Fibroblast of lung (primary cell): ENCODE measurements at places on chromosomes 12 and 14.

DNA sequence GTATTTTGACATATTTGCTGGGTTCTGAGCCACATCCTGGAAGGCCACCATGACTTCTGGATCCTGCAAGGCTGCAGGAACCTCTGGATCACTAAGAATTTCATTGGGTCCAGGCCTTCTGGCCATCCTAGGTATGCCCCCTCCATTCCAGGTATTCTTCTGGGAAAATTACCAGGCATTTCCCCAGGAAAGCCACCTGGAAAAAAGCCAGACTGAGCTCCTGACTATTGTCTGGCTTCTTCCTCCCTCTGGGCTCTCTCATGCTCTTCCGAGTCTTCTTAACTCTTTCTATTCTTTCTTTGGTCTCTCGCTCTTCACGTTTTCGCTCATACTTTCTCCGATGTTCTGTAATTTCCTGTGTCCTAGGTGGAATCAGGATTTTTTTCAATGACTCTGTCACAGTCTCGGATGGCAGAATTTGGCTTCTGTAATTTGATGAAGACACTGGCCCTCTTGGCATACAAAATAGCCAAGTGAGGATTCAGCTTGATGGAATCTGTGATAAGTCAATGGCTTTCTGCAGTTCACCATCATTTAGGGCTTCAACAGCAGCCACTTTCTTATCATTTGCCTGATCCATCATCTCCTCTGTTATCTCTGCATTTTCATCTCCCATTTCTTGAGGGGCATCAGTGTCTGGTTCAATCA is 42.6 kb downstream of the ATP23 start:
- DNase-seq: no peak

DNA sequence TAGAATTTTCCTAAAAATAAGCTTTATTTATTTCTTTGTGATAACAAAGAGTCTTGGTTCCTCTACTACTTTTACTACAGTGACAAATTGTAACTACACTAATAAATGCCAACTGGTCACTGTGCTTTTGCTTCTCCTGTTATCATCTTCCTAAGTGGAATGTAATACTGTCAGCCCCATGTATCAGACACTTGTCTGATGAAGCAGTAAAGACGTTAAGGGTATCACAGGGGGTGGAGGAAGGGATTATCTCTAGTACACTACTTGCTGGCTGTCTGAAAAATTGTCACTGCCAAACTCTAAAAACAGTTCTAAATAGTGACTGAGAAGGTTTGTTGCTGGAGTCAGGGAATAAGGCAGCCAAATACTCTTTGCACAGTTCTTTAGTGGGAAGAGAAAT is 11.3 kb downstream of the ASB8 start:
- DNase-seq: no peak

DNA sequence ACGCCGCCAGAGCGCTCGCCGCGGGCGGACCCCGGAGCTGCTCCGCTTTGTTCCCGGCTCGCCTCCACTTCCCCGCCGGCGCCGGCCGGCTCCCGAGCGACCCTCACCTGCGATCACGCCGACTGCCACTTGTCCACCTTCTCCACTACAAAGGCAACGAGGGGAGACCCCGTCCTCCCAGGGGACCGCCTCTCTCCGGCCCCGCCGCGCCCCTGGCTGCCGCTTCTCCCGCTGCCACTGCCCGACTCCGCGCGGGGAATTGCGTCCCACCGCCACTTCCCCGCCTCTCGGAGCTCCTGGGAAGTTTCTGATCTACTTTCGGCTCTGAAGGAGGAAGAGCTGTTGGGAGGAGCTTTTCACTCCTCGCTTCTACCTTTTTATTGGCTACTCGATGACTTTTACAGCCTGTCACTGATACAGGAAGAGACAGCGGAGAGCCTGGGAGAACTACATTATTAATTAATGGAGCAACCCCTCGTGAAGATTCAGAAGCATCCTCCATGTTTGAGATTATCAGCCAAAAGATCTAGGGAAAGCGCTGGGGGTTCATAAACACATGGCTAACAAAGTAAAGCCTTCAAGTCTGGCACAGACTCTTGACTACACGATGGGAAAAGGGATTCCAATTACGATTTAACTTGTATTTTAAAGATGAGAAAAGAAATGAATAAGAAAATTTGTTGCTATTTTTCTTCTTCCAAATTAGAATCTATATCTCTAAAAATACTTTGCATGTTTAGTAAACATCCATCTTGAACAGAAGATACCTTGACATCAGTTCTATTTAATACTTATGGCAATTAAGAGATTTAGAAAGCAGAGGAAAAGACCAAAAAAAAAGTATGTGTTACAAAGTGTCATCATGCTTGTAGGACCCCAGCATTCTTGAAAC is at the start of gene BAZ1A:
TSS of gene BAZ1A (minus strand) at position 330 of the 892 bp plus-strand sequence. CDS start 756 bp downstream, outside the sequence.
- DNase-seq: peak; percentile 92

- DNase-seq: no peak
These were observed 102.8 kb upstream of the FGD4 start for GRCh38 chr12:32296567-32296966.

DNA sequence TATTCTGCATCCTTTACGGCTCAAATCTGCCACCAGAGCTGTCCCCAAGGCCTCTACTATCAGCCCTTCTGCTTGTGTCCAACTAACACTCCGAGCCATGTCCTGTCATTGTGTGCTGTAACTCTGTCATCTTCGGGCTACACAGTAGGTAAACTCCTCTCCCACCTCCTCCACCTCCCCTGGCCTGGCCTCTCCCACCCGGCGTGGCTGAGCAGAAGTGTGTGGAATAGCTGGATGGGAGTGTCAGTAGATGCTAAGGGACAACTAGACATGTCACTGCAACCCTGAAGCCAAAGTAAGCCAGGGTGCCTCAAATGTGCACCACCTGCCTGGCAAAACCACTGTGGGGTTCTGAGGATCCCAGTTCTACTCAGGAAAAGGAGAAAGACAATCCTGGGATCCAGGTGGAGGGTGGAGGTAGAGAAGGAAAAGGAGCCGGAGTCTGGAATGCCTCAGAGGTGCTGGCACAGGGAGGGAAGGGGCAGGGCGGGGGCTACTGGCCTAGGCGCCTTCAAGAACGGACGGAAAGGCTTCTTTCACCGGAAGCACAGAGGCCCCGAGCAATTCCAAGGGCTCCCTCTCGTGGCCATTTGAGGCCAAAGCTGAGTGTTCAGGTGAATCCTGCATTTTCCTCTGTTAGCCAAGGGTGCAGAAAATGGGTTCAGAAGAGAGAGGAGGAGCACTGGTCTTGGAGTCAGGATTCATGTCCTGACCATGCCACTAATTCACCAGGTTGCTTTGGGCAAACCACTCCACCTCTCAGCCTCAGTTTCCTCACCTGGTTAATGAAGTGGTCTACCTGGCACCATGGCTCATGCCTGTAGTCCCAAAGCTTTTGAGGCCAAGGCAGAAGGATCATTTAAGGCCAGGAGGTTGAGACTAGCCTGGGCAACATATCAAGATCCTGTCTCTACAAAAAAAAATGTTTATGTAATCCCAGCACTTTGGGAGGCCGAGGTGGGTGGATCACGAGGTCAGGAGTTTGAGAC is 20.5 kb upstream of the FAM181A start:
- DNase-seq: peak; percentile 8

DNA sequence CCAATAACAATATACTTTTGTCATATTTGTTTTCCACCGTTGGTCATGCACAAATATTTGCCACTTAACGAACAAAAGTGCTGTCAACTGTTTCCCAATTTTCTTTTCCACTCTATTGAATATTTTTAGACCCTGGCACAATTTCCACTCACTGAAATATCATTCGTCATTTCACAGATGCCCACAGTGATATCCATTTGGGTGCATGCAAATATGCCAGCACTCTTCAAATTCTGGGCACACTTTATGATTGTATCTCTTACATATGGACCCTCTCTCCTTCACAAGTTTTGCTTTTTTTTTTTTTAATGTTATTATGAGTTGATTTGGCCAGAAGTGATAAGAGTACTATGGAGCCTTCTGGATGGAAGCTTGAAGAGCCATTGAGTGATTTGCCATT is 1557.3 kb upstream of the FLRT2 start:
- DNase-seq: no peak

- peak; percentile 61 for DNase-seq
These were observed 48.7 kb downstream of the PPFIBP1 start for GRCh38 chr12:27572486-27573255.

DNA sequence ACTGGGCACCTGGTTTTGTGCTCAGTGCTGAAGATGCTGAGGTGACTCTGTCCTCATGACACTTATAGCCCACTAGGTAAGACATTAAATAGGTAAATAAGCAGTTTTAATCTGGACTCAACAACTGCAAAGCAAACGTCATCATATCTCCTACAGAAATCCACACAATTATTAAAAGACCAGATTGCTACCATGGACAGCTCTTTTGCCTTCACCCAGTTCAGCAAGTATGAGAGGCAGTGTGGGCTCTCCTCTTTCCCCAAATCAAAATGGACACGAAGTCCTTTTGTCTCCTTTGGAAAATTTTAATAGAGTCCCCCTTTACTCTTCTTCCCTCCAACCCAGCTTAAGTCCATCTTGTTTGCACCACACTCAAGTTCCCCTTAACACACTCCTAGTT is 171.1 kb downstream of the RPAP3 start:
- DNase-seq: peak; percentile 20

DNA sequence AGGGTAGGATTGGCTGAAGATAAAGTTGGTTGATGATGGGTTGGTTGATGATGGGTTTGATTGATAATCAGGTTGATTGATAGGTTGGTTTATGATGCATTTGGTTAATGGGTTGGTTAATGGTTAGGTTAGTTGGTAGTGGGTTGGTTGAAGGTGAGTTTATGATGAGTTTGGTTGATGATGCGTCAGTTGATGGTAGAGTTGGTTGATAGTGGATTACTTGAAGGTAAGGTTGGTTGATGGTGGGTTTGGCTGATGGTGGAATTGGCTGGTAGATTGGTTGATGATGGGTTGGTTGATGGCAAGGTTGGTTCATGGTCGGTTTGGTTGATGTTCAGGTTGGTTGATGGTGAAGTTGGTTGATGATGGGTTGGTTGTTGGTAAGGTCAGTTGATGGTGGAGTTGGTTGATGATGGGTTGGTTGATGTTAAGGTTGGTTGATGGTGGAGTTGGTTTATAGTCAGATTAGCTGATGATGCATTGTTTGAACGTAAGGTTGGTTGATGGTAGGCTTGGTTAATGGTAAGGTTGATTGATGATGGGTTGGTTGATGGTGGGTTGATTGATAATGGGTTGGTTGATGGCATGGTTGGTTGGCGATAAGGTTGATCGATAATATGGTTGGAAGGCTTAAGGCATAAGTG is 146.4 kb downstream of the ADGRD1 start:
- no peak for DNase-seq

GRCh38 chr12:111529424-111530368 is 69.4 kb downstream of the ATXN2 start:
- peak; percentile 56 for DNase-seq

GRCh38 chr14:76762411-76763095 is 1.3 kb downstream of the VASH1 start:
- no peak for DNase-seq

GRCh38 chr12:66516561-66516960 is 162.3 kb downstream of the GRIP1 start:
- no peak for DNase-seq

- no peak for DNase-seq
These were observed 51.7 kb upstream of the RIN3 start for GRCh38 chr14:92461891-92462290.

- DNase-seq: no peak
These were observed 97.3 kb upstream of the ST8SIA1 start for GRCh38 chr12:22431693-22432251.

DNA sequence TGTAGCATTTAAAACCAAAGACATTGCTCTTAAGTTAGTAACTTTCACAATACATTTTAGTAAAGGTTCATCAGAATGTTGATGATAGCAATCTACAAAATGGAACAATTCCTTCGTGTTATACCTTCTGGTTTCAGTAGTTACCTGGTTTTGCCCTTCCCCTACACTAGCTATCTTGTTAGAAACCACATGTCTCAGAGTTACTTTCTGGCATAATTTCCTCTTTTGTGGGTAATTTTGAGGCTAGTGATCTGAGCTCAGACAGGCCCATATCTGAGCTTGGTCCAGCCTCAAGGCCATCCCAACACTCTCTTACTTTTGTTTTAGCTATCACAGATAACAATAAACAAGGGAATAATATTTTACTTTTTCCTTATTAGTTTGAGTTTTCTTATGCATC is 196.9 kb downstream of the KITLG start:
- DNase-seq: no peak
